Glutamatergic neuron (in vitro differentiated cells): ENCODE measurements at places on chromosomes 1 and 21. TPM values are rescaled to one million over a fixed set of nuclear protein-coding genes. Genes with fewer than 3 reads are reported as not detected.

AK4 gene
- total RNA-seq, result 2.6 TPM

KRTAP19-1 gene
- not detected for total RNA-seq

GRCh38 chr1:214569357-214570004, 18.1 kb upstream of the PTPN14 start:
- peaks cover 17% of the 10 kb centered on the region for H3K4me1 ChIP-seq
- H3K36me3 ChIP-seq, result no peaks in the 10 kb centered on the region
- H3K4me3 ChIP-seq, result no peak overlapping the region
- no peak for DNase-seq

FOXD3 gene
- 0.39 TPM for total RNA-seq

KANK4 gene
- not detected for total RNA-seq

- H3K4me3 ChIP-seq, result no peak overlapping the region
- no peaks in the 10 kb centered on the region for H3K4me1 ChIP-seq
- no peak for DNase-seq
- H3K27me3 ChIP-seq, result peaks cover 2% of the 10 kb centered on the region
- no peak overlapping the region for H3K27ac ChIP-seq
Measured at GRCh38 chr1:46793126-46793525, 5.7 kb upstream of the CYP4B1 start.
